G401 (cell line): ENCODE measurements at places on chromosomes 11 and 22. TPM values are rescaled to one million over a fixed set of nuclear protein-coding genes. Genes with fewer than 3 reads are reported as not detected.
A peak's percentile ranks its signal among the peaks of the same experiment; 100 is the strongest.

GRCh38 chr22:49979587-49980264 lies 19.2 kb downstream of the PIM3 start:
- no peak for DNase-seq

DNA sequence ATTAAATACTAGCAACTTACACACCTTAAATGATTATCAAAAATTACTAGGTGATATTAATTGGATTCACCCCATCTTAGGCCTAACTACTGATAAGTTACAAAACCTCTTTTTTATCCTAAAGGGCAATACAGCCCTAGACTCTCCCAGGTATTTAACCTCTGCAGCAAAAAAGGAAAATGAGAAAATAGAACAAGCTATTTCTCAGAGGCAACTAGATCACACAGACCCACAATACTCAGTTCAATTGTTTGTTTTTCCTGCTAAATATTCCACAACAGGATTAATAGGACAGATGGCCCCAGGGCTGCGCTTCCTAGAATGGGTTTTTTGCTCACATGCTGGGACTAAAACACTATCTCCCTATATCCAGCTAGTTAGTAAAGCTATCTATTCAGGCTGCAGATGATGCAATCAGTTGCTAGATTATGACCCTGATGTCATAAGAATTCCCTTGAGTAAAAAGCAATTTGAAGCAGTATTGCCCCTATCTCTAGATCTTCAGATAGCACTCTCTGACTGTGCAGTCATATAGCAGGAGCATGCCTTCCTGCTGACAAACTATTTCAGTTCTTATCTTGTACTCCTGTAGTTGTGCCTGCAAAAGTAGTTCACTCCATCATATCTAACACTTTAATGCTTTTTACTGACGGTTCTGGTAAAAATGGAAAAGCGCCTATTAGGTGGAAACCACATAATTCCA lies 1595.5 kb upstream of the TENM4 start:
- DNase-seq: no peak

DNA sequence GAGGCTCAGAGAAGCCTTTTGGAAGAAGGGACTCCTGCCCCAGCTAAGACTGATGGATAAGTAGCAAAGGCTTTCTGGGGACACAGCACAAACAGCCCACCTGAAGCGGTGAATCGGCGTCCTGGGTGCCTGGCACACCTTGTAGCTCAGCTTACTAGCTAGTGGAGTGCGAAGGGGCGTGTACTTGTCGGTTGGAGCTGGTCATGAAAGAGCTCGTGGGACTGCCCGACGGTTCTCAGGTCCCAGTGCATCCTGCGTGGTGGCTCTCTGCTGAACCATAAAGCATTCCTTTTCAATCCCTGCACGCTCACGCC lies 690 bp upstream of the UVRAG start:
- DNase-seq: no peak

GRCh38 chr22:48369789-48370507 lies 1457.7 kb downstream of the BRD1 start:
- DNase-seq: no peak

DNA sequence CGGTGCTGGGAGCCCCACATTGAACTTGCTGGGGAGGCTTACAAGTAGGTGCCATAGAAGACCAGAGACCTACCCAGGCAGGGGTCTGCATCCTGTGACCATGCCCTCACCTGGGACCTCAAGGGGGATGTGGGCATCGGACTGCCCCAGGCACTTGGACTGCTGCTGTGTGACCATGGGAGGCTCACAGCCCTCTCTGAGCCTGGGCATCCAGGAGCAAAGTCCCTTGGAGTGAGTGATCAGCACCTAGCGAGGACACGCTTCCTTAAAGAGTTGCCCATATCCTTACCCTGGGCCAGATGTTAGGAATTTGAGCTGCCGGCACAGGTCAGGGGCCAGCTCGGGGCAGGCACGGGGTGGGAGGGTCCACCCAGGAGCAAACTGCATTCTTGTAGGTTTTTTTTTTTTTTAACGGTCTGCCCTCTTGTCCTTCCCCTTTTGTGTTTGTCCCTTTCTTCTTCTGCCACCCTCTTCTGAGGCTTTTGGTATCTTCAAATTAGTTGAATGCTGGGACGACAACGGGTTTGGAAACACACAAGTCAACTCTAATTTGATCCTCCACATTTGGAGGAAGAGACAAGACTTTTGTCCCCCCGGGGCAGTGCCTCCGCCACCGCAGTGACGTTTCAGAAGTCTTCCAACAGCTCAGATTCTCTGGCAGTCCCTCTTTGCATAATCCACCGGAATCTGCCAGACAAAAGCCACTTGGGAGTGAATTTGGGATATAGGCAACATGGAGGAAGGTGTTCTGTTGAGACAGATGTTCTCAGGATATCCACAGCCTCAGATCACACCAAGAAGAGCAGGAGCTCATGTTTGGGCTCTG lies 46.1 kb upstream of the LINC01488 start:
- no peak for DNase-seq

The APOA5 gene
- not detected in 2 replicates for total RNA-seq

DNA sequence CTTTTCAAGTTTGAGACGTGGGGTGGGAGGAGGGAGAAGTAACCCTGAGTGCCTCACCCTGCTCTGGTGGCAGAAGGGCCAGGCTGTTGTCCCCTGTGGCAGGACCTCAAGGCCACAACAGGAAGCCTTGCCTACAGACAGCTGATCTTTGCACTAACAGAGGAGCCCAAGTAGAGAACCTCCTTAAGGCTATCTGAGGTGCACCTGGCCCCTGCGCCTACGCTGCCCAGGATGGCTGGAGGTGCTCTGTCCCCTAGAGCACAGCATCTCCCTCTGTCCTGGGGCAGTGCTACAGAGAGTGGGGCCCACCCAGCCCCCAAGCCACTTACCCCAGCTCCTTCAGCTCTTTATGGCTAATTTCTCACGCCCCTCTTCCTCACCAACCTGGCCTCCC lies 27.0 kb downstream of the MYO7A start:
- DNase-seq: no peak

GRCh38 chr22:39534591-39535356 lies 2.2 kb upstream of the RPS19BP1 start:
- peak; percentile 77 for DNase-seq

The FHIP1B gene
- total RNA-seq: 16.1 and 38.0 TPM in 2 replicates

The ALDH3B1 gene
- total RNA-seq: 1.2 and 2.1 TPM in 2 replicates

GRCh38 chr11:61087426-61088119 lies 14.7 kb upstream of the CD5 start:
- no peak for DNase-seq

- DNase-seq: no peak
Measured at GRCh38 chr11:75028321-75028720, 39.6 kb downstream of the NEU3 start.

- DNase-seq: no peak
Measured at GRCh38 chr22:49013707-49014106, 814.0 kb downstream of the BRD1 start.

The MUC5AC gene
- total RNA-seq: not detected in 2 replicates

DNA sequence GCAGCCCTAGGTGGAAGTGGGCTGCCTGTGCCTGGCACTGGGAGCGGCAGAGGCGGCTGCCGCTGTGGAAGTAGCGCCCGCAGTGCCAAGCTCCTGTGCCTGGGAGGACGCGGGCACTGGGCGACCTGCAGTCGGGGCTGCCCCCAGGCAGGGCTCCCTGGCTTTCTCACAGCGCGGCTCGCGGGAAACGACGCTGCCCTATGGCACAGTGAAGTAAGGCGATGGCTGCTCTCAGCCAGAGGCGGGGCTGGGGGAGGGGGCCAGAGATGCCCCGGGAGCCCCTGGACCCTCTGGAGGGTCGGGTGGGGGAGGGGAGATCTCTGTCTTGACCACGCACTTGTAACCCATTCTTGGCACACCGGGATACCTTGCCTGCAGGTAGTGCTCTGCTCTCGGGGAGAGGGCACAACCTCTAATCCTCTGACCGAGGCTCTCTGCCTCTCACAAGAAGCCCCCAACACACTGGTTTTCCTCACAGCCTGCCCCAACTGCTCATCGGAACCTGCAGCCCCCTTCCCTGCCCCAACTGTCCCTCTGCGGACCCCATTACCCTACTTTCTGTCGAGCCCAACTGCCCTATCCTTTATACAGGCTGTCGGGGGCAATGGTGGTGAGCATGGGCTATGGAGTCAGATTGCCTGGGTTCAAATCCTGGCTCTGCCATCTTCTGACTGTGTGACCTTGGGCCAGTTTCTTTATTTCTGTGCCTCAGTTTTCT lies 32.2 kb upstream of the TRIM29 start:
- DNase-seq: no peak

DNA sequence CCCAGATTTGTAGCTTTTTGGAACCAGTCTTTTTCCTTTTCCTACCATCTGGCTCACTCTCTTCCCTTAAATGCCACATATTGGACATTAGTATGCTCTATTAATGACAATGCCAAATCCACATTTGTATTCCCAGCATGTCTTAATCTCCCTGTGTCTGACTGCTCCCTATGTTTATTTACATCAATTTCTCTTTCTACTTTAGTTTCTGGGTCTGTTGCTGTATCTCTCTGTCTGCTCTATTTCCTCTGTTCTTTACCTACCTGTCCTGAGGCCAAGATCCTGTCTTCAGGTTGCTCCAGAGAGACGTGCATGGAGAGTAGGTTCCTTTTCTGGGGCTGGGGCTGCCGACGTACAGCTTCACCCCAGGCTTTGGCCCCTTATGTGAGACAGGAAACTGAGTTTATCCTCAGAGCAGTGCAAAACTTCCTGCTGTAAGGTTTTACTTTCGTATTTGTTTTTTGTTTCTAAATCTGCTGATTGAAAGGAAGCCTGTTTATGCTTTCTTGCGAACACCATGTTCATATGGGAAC lies 25.6 kb downstream of the OR2AG2 start:
- peak; percentile 59 for DNase-seq

The STK33 gene
- 8.2 and 10.0 TPM in 2 replicates for total RNA-seq

The MFRP gene
- total RNA-seq: 0.25 and 7.3 TPM in 2 replicates

GRCh38 chr11:91828901-91829300 lies 395.7 kb upstream of the FAT3 start:
- no peak for DNase-seq

DNA sequence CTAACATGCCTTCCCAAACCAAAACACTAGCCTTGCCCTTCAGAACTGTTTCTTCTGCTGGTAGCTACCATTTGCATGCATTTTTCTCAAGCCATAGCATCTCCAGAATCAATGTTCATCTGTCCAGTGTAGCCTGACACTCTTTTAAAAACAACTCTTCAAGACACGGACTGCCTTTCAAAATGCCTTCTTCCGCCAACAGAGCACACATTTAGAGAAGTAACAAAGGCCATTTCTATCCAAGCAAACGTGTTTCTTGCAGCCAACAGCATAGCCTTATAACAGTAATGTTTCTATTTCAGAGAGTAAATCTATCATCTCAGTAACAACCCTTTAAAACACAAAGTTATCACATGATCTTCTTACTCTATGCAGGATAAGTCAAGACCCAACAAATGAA lies 143.3 kb upstream of the MTMR2 start:
- no peak for DNase-seq

DNA sequence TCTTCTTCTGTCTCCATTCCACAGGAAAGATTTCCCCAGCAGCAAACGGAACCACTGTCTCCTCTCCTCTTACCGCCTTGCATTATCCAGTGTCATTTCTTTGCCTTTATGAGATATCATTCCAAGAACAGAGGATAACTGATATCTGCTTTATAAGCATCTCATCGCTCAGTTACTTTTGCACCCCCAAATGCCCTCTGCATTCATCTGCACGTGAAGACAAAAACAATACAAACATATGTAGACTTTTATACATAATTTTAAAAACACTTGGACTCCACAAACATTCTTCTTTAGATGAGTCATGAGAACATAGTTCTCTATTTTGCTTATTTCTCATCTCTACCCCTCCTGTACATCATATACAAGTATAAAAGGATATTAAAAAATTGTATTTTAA lies 512 bp upstream of the OR51T1 start:
- DNase-seq: no peak

The C22orf15 gene
- total RNA-seq: not detected in 2 replicates

The C11orf71 gene
- total RNA-seq: 4.2 and 4.6 TPM in 2 replicates

GRCh38 chr11:120306519-120307242 lies 18.4 kb upstream of the TLCD5 start:
- no peak for DNase-seq

The RAB6A gene
- total RNA-seq: 76.6 and 101 TPM in 2 replicates

DNA sequence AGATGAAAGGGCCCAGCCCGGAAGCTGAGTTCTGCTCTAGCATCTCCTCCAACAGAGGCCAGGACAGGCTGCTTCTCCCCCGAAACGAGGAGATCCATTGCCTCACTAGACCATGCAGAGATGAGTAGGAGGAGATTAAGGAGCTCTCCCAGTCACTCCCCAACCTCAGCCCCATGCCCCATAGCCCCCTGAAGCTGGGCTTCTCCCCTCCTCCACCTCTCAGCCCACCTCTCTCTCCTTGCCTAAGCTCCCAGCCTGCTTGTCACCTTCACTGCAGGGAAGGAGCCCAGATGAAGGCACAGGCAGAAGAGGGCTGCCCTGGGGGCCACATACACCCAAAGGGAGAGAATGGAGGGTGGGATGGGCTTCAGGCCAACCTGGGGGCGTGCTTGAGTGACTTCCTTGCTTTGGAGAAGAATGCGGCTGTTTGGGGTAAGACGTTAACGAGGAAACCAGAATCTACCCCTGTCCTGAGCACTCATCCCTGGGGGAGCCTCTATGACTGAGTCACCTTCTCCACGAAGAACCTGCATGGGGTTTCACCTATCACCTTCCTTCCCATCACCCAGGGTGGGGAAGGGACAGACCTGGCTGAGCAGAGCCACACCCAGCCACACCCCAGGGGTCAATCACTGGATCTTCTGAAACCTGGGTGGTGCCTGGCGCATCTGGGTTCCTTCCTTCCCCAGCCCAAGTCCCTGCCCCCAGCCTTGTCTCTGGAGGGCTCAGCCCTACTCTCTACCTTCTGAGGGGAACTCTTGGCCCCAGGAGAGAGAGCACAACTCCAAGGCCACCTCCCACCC lies 11.6 kb upstream of the GNAZ start:
- DNase-seq: no peak

DNA sequence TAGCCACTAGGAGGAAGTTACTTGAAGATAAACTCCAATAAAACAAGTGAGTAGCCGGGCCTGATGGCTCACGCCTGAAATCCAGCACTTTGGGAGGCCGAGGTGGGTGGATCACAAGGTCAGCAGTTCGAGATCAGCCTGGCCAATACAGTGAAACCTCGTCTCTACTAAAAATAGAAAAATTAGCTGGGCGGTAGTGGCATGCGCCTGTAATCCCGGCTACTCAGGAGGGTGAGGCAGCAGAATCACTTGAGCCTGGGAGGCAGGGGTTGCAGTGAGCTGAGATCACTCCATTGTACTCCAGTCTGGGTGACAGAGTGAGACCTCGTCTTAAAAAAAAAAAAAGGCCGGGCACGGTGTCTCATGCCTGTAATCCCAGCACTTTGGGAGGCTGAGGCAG lies 34.0 kb upstream of the CLPB start:
- DNase-seq: no peak

- DNase-seq: no peak
Measured at GRCh38 chr11:86476109-86476861, 101.6 kb downstream of the CCDC81 start.

The SLC17A6 gene
- 0.37 TPM in 1 of 2 replicates, not detected in the other for total RNA-seq
